ENCODE measurements at places on chromosomes 13 and 19. TPM values are rescaled to one million over a fixed set of nuclear protein-coding genes. Genes with fewer than 3 reads are reported as not detected.

DNA sequence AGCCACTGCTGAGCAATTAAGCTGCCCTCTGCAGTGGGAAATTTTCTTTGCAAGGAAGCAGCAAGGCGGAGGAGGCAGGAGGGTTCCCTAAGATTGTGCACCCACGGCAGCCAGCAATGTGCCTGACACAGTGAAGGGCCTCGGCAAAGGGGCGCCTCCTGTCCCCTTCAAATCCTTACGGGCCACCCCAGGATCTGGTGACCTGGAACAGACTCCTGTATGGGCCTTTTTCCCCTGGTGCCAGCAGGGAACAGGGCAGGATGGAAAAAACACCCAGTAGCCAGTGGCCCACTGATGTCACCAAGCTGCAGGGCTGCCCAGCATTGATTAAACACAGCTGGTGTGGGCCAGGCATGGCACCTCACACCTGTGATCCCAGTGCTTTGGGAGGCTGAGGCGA, 86.7 kb downstream of the GNG7 start:
- no peak for DNase-seq

DNA sequence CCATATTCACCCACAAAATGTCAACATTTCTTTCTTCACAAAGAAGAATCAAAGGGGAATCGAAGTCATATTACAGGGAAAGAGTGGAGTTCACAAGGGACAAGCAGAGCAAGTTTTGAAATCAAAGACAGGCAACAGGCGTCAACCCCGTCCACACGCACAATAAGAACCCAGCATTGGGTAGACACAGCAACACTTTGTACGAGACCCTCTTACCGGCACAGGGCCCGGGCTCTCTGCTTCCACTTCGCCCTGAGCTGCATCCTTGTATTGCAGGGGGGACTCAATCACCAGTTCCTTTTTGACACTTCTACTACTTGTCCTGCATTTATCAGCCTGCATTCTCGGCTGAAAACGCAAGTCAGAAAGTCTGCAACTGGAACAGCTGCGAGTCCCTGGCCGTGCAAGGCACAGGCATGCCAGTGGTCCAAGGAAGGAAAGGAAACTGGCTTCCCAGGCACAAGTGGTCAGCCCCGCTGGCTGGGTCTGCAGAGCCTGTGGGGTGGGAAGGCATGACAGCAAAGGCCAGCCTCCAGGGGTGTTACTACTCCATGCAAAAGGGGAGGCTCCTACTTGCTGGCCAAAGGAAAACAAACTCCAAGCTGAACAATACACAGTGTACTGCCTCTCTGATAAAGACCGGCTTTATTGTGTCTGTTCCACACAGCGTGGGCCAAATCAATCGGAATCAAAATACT, at the start of gene DOCK9:
Gene DOCK9 (minus strand): TSS at position 497 of the 698 bp plus-strand sequence. CDS start 155 bp downstream, at position 342.
- no peak for DNase-seq

DNA sequence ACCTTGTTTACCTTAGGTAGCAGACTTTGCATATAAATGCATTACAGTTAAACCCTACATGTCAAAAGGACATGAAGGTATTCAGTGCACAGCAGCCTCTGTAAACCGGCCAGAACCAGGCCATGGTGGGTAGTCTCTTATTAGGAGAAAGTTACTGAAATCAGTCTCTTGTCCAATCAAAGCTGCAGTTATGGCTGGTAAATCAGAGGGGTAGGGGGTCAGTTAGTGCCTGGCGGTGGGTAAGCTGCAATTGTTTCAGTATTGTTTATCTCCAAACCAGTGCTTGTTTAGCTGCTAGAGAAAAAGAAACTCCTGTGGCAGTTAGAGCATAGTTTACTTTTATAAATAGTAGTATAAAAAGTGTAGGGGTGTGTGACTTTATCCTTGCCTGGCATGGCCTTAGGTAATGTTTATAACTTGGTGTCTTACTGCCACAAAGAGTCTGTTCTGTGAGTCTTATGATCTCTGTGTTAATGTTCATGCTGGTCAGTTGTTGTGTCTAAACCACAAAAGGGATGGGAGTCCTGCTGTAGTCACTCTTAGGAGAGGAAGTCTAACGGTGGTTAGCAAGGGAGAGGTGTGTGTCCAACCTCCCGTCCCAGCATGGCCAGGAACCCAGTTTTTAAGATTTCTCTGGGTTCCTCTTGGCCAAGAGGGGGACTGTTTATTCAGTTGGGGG, 28.0 kb downstream of the CHST8 start:
- DNase-seq = no peak

DNA sequence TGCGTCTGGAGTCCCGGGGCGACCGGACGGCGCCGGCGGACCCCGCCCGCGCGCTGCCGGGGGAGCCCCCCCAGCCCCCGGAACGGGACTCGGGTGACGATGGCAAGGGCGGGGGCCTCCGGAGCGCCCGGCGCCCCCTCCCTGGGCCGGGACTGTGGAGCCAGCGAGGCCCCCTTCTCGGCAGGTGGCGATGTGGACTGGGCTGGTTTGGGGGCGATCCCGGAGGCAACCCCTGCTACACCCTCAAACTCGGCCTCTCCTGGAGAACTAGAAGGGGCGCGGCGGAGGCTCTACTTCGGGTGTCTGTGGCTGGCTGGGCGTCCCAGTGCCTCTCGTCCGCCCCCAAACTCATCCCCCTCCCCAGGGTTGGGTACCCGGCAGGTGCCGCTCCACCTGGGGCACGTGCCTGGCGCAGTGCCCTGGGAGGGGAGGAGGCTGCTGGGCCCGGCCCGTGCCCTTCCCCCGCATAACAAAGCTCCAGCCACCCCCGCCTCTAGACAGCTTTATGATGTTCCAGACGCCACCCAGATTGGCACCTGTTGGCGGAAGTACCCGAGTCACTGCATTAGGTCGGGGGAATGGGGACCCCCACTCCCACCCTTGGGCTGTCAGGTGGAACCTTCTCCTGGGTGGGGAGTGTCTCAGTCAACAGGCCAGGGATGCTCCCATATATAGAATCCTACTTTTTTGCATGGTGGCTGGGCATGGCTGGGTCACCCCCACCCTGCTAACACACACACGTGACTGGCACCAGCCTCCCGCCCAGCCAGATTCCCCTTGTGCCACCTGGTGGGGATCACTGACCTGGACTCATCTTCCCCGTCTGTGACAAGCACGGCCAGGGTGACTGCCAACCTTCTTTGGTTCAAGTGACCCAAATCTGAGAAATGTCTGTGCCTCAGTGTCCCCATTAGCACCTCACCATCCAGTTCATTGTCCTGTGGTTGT, 722 bp downstream of the PKN1 start:
- no peak for DNase-seq

DNA sequence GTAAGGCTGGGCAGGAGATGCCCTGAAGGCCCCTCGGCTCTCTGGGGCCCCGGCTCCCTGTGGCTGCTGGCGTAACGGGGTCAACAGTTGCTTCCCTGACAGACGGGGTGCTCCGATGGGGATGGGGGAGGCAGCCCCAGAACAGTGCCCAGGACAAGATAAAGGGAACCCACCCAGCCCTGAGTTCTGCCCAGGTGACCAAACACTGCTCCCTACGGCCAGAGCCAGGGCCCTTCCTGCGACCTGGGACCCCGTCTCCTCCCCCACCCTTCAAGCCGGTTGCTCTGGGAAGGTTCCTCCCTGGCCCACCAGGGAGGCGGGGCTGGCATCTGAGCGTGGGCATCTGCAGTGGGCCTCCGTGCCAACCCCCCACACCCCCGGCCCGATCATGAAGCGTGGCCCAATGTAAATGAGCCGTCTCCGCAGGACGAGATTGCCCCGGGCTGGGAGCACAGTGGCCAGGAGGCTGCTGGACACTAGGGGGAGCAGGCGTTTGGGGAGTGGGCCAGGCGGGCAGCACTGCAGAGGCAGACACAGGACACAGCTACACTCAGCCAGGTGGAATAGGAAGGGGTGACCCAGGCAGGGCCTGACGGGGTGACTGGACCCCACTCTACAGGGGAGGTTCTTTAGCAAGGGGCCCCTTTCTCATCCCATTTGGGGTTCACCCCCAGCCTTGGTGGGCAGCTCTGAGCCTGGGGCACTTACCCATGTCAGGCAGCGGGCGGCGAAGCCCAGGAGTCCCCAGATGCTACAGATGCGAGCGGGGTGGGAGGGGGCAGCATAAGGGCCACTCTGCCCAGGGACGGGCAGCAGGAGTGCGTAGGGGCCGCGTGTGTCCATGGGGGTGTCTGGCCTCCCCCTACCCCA, 1.2 kb upstream of the NKPD1 start:
- DNase-seq = no peak

The AKAP8L gene
- 247 TPM for total RNA-seq

The PDCD2L gene
- total RNA-seq = 6.2 TPM

GRCh38 chr13:94464771-94465170, 14.7 kb downstream of the DCT start:
- no peak for DNase-seq

DNA sequence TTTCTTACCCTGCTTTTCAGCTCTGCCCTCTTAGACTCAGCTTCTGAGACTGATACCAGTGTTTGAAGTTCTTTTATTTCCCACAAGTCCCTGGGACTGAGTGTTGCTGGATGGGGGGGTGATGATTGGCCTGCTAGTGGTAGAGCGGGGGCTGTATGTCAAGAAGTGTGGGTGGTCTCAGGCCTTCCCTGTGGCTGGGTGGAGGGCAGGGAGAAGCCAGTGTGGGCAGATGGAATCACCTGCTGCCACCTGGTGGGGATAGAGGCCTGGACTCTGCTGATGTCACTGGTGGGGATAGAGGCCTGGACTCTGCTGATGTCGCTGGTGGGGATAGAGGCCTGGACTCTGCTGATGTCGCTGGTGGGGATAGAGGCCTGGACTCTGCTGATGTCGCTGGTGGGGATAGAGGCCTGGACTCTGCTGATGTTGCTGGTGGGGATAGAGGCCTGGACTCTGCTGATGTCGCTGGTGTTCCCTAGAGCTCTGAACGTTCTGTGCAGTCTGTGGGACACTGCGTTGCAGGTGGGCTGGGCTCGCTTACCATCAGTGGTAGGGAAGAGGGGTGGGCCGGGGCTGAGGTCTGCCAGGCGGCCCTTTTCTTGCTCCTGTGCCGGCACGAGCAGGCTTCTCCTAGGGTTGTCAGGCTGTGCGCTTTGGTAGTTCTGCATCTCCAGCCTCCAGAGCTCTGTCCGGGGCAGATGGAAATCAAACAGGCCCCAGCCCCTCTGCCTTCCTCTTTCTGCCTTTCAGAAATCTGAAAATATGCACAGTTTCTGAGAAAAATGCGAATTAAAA, 101.3 kb downstream of the ARHGEF7 start:
- DNase-seq = no peak

- no peak for DNase-seq
Measured at GRCh38 chr13:56864451-56864850, 276.3 kb upstream of the PRR20A start.

The DMKN gene
- 26.1 TPM for total RNA-seq

DNA sequence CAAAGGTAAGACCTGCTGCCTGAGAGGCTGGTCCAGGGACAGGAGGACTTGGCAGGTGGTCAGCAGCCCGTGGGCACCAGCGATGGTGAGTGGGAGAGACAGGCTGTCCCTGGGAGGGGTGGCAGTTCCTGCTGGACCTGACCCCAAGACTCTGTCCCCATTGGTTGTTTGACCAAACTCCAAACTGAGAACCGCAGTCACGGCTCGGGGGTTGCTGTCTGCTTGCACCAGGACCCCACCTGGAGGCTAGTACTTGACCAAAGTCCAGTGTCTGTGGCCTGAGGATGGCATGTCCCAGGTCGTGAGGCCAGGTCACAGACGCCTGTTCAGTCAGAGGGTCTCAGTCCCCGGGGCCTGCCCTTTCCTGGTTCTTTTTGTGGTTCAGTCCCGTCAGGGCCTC, 9.9 kb upstream of the ZNF14 start:
- no peak for DNase-seq

GRCh38 chr19:52200044-52200443, 10.2 kb downstream of the PPP2R1A start:
- DNase-seq = peak; percentile 68

The COX7A1 gene
- total RNA-seq = 41.0 TPM

- peak; percentile 23 for DNase-seq
Measured at GRCh38 chr19:38506723-38507550, 73.4 kb downstream of the RYR1 start.

DNA sequence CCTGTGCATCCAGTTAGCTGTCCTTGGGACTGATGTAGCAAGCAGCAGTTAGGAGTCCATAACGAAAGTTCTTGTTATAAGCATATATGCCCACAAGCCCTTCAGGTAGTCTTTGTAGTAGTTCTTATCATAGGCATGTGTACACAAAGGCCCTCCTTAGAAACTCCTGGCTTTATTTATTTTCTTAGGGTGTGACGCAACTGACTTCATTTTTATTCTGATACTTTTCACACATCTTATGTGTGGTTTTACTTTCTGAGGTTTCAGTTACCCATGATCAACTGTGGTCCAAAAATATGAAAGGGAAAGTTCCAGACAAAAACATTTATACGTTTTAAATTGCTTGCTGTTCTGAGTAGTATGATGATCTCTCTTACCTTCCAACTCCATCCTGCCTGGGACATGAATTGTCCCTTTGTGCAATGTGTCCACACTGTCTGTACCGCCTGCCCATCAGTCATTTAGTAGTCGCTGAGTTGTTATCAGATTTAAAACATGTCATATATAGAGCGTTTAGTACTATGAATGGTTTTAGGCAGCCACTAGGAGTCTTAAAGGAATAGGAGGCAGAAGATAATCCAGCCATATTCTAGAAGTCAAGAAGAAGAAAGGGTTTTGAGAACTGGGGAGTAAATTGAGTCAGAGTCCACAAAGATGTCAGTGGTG, 19.4 kb downstream of the GPC5 start:
- no peak for DNase-seq

DNA sequence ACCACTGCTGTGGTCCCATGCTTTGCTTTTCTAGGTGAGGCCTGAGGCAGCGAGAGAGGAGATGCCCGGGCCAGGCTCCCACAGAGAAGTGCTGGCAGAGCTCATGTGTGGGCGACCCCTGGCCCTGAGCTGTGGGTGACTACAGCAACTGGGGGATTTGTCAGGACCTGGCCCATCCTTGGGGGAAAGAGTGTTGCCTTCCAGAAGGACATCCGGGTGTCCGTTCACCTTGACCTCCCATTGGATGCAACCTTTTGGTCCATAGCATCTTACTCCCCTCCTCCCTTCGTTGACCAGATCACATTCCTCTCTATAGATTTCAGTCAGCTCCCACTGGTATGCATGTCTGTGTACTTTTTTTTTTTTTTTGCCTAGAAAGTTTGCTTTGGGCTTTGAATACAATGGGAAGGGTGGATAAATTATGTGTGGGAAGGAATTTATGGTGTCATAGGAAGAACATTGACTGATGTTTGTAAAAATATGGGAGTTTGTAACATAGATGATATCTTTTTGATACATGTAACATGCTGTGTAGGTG, 84.2 kb upstream of the RNF113B start:
- no peak for DNase-seq

DNA sequence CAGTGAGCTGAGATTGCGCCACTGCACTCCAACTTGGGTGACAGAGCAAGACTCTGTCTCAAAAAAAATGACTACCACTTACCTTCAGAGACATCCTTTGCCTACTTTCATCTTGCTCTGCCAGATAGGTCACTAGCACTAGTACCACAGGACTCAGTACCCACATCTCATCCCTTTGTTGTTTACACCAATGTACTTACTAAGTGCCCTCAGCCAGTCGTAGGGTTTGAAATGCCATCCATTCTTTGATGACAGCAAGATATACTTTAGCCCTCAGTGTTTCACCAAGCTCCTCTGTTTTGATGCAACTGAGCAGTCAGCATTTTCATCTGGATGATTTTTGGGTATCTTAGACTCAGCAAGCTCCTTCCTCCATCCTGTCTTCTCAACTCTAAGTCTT, 6.1 kb downstream of the URAD start:
- DNase-seq = no peak

GRCh38 chr19:8398311-8398771, 8.2 kb downstream of the RAB11B start:
- DNase-seq = no peak
